NCI-H1694 (cell line): ENCODE measurements at places on chromosomes 16 and 17.

- no peak for DNase-seq
These were observed 70.7 kb downstream of the C16orf95 start for GRCh38 chr16:87246269-87247065.

GRCh38 chr16:6160303-6160702, 1062.7 kb upstream of the EEF2KMT start:
- no peak for DNase-seq

DNA sequence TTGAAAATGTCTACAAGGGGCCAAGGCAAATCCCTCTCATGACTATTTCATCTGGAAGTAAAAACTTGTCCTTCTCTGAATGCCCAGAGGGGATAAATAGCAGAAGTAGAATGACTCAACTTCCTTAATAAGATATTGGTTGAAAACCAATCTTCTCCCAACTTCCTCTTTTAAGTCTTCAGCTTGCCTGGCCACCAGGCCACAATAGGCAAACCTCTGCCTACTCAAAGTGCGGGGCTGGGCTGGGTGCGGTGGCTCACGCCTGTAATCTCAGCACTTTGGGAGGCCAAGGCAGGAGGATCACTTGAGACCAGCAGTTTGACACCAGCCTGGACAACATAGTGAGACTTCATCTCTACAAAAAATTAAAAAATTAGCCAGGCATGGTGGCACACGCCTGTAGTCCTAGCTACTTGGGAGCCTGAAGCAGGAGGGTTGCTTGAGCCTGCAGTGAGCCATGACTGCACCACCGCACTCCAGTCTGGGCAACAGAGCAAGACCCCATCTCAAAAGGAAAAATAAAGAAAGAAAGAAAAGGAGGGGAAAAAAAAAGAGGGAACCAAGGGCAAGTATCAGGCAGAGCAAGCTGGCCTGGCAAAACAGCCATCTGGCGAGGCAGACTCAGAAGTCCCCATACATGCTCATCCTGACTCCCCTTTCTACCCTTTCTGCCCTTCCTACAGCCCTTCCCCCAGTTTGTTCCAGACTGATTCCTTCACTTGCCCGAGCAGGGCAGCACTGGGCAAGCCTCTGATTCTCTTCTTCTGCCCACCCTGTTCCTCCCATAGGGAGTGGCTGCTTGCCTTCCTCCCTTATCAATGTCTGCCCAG, 20.6 kb downstream of the MAP3K14 start:
- DNase-seq = no peak

GRCh38 chr17:62666801-62667591, 39.5 kb downstream of the MRC2 start:
- no peak for DNase-seq

DNA sequence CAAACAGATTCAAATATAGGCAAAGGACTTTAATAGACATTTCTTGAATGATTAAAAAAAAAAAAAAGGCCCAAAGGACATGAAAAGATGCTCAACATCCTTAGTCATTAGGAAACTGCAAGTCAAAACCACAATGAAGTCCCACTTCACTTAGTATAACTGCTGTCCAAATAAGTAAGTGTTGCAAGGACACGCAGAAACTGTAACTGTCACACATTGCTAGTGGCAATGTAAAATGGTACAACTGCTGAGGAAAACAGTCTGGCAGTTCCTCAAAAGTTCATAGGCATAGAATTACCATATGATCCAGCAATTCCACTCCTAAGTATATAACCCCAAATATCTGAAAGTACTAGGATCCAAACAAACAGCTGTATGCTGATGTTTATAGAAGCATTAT, 112.7 kb downstream of the BRIP1 start:
- DNase-seq = no peak

DNA sequence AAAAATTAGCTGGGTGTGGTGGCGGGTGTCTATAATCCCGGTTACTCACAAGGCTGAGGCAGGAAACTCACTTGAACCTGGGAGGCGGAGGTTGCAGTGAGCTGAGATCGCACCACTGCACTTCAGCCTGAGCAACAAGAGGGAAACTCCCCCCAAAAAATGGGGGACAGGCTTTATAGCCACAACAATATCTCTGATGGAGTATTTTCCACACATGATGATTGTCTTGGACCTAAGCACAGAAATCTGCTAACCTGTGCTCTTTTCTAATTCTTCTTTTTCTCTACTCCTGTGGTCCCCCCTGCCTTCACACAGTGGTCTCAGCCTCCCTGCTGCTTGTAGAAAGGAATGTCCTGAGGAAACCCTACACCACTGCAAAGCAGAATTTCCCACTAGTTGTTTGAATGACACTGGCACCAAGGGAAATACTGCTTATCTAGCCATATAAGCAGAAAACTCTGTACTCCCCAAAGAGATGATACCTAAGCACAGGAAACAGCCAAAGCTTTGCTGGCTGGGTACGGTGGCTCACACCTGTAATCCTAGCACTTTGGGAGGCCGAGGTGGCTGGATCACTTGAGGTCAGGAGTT, 117.6 kb downstream of the USP31 start:
- no peak for DNase-seq

- no peak for DNase-seq
These were observed 79.9 kb upstream of the HSBP1 start for GRCh38 chr16:83727751-83728352.

DNA sequence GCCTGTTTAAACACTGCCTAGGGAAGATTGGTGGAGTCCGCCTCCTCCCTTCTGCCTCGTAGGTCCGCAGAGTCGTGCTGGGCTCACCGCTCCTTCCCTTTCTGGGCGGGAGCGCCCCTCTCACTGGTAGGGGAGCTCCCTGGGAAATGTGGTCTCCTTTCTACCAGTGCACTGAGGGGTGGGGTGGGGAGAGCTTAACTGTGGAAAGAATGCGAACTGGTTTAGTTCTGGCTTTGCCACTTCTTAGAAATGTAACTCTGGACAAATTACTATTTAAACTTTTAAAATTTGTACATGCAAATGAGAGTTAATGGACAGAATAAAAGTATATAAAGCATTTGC, 105.7 kb downstream of the RPTOR start:
- DNase-seq = no peak

- no peak for DNase-seq
These were observed 28.2 kb downstream of the SF3B3 start for GRCh38 chr16:70551788-70552187.
